Stimulated activated CD4-positive, alpha-beta T cell treated with anti-CD3 and anti-CD28 coated beads, Interleukin-2, amount 100 ng/mL, for 4 hours (primary cell): ENCODE measurements at places on chromosomes 5 and 9.

GRCh38 chr9:133103183-133103986, 17.7 kb downstream of the RALGDS start:
- DNase-seq: no peak

DNA sequence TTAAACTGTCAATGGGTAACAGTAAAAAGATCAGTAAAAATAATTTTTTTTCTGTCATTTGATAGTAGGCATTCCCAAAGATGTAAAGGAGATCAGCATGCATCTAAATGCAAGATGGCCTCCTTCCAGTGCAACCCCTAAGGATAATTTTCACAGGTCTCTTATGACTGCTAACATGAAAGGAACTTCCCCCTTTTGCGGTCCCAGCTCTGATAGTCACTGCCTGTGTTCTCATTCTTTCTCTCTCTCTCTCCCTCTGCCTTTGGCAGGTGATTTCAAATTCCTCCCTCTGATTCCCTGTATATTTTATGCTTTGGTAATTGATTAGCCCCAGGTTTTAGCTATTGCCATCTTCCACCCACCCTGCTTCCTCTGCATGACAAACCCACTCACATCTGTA, 8.9 kb downstream of the SPINK14 start:
- DNase-seq: no peak

GRCh38 chr9:135783540-135784245, 81.7 kb downstream of the KCNT1 start:
- DNase-seq: no peak

- no peak for DNase-seq
Observed at GRCh38 chr5:14366763-14367162, 214.8 kb upstream of the OTULINL start.

DNA sequence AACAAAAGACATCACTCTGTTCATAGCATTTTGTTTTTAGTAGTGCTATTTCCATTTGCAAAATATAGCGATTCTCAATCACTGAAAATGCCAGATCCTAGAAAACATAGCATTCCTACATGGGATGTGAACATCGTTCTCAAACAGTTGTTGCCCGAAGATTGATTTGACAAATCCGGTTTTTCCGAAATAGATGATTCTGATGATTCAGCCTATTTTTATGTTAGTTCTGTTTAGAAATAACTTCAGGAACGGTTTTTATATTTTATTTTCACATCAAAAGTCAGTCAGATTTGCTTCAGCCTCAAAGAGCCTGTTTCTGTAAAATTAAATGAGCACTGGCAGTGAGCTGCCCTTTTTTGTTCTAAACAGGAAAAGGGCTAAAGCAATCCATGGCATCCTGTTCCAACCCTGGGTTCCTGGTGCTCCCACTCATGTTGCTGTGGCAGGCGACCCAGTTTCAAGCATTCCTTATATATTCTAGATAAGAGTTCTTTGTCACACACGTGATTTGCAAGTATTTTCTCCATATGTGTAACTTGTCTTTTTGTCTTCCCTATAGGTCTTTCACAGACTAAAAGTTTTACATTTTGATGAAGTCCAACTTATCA, 14.2 kb upstream of the PSIP1 start:
- DNase-seq: no peak

GRCh38 chr5:14745753-14746152, 81.2 kb downstream of the OTULIN start:
- no peak for DNase-seq

- DNase-seq: no peak
Observed at GRCh38 chr9:78865737-78866136, 568.8 kb downstream of the PSAT1 start.

- no peak for DNase-seq
Observed at GRCh38 chr5:132462856-132463745, 27.5 kb downstream of the IRF1 start.

GRCh38 chr9:95008151-95008771, 281.8 kb downstream of the AOPEP start:
- no peak for DNase-seq

GRCh38 chr5:88288528-88289197, 20.0 kb upstream of the TMEM161B start:
- no peak for DNase-seq

- no peak for DNase-seq
Observed at GRCh38 chr5:522899-523440, 1.3 kb downstream of the SLC9A3 start.

GRCh38 chr9:87620731-87621322, 105.1 kb upstream of the CTSL start:
- no peak for DNase-seq

- no peak for DNase-seq
Observed at GRCh38 chr9:91891915-91892314, 58.1 kb downstream of the ROR2 start.

- DNase-seq: no peak
Observed at GRCh38 chr5:133816791-133817190, 151.6 kb downstream of the C5orf15 start.

GRCh38 chr9:121984726-121985402, 108.2 kb downstream of the TTLL11 start:
- no peak for DNase-seq

DNA sequence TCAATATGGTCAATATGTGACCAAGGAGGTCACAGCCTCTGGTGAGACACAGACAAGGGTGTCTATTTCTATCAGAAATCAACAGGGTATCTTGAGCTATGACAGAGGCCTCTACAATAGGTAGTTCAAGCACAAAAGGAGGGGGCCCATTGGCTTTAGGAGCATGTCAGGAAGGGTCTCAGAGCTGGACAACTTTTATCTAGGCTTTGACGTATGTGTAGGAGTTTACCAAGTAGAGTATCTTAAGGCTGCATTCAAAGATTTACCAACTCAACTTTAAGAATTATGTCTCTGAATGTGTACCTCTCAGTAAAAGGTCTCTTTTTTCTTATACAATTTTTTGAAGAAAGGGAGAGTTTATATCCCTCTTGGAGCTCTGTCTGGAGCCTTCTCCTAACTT, 297.2 kb downstream of the NSG2 start:
- DNase-seq: no peak

DNA sequence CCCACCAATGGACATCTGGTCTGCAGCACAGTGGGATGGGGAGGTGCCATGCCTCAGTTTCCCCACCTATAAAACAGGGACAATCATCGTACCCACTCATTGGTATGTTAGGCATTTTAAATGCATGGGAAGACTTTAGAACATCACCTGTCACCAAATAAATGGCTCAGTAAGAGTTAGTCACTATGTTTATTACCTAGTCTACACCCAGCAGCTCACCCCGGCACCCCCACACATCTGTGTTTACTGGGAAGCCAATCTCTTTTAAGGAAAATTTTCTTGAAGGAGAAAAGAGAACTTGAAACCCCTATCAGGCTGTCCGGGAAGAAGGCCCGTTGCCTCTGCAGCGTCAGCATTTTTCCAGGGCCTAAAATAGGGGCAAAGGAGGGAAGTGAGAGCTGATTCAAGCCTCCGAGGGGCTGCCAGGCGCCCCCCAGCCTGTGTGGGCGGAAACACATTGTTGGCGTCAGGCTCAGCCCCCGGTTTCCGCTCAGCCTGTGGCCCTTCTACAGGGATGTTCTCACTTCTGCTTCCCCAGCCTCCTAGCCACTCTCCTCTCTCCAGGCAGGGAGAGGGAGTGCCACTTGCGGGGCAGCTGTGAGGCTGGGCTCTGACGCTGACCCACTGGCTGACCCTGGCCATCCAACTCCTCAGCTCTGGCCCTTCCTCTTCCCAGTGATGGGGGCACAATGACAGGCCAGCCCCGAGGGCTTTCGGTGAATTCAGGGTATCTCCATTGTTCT, 4.6 kb downstream of the CSF1R start:
- DNase-seq: no peak

- no peak for DNase-seq
Observed at GRCh38 chr9:26524267-26524666, 368.3 kb downstream of the CAAP1 start.
